ENCODE measurements at places on chromosomes 12 and 14. TPM values are rescaled to one million over a fixed set of nuclear protein-coding genes. Genes with fewer than 3 reads are reported as not detected.

The TAS2R8 gene
- total RNA-seq, result not detected

The PIWIL1 gene
- total RNA-seq, result not detected

GRCh38 chr12:100083308-100083707 is 59.4 kb downstream of the BLTP3B start:
- DNase-seq, result no peak

DNA sequence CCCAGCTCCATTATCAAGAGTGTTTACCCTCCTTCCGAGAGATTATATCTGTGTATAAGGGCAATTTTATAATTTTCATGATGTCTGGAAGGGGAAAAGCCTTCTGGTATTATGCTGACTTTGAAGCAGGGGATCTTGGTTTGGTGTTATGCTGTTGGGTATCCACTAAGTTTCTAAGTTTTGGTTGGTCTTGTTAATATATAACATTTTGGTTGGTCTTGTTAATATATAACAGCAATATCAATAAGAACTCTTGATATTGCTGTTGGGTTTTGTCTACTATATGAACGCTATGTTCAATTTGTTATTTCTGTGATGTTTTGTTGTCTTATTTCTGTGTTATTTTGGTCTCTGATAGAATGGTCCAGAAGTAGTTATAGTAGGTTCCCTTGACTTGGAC is 349.2 kb upstream of the LRFN5 start:
- no peak for DNase-seq

GRCh38 chr12:8491646-8492530 is 21.4 kb upstream of the CLEC4D start:
- no peak for DNase-seq

Data from mucosa of descending colon (tissue), 3 donors.